ENCODE measurements at places on chromosomes 3 and 15.

GRCh38 chr3:18891641-18892040 lies 256.7 kb upstream of the KCNH8 start:
- no peak for DNase-seq

GRCh38 chr15:94582368-94582767 lies 351.0 kb downstream of the MCTP2 start:
- DNase-seq = no peak

DNA sequence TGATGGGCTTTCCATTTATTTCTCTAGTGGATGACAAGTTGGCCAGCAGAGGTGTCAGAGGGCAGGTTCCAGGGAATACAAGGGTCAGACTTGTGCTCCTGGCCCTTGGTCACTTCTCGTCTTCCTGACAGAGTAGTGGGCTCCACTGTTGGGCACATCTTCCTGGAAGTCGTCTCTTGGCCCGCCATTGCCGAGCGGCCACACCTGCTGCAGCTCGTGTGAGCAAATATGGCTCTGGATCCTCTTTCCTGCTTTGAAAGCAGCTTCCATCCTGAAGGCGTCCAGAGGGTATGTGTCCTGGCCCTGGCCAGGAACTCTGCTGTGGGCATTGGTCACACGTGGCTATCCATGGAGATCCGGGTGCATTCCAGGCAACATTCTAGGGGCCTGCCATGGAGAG lies 100.2 kb downstream of the SNRPN start:
- DNase-seq = no peak

GRCh38 chr3:194111336-194111735 lies 24.6 kb upstream of the HES1 start:
- no peak for DNase-seq

GRCh38 chr15:60126200-60126599 lies 122.1 kb downstream of the FOXB1 start:
- DNase-seq = no peak

- no peak for DNase-seq
Measured at GRCh38 chr3:194069421-194070219, 66.3 kb upstream of the HES1 start.

DNA sequence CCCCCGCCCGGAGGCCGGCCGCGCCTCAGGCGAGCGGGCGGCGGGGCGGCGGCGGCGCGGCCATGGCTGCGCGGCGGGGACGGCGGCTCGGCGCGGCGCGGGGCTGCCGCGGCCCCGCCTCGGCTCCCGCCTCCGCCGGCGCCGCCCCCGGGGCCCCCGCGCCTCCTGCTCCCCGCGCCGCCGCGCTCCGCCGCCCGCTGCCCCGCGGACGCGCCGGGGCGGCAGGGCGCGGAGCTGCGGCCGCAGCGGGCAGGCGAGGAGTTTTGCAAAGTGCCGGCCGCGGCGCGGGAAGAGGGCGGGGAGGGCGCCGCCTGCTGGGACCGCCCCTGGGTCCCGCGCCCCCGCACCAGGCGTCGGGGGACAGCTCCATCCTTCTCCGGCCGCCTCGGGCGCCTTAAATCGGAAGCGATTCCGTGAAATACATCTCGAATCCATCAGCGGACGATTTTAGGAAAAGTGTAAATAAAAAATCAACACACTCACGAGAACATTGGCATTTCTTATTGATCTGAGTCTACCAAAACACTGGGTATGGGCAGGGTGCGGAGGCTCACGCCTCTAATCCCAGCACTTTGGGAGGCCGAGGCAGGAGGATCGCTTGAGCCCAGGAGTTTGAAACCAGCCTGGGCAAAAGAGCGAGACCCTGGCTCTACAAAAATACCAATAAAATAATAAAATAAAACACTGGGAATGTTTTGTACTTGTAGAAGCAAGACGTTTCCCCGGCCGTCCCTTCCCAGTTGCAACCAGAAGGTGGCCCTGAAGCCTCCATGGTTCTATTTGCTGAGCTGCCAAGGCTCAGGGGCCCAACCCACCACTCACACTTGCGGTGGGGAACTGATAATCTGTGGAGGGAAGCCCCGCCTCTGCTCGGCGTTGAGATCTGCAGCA lies 136.9 kb downstream of the NUP210 start:
- peak; percentile 84 for DNase-seq

DNA sequence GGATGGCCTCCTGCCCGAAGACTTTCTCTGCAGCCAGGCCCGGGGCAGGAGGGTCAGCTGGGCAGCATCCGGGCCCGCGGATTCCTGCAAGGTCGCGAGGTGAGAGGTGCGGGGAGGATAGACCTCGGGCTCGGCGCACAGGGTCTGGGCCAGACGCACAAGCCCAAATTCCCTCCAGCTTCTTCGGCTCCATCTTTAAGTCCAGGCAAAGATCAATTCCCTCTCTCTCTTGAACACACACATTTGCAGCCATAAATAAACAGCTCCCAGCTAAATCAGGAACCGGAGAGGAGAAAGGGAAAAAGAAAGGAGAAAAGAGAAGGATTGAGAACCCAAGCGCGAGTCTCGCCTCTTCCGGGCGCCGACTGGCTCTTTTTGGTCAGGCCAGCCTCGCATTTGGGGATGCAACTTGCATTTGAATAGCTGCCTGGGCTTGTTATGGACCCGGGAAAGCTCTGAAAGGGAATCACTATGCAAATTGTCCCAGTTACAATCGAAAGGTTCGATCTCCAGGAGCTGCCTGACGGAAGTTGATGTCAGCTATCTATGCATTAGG lies 14.5 kb upstream of the ONECUT1 start:
- DNase-seq = no peak

DNA sequence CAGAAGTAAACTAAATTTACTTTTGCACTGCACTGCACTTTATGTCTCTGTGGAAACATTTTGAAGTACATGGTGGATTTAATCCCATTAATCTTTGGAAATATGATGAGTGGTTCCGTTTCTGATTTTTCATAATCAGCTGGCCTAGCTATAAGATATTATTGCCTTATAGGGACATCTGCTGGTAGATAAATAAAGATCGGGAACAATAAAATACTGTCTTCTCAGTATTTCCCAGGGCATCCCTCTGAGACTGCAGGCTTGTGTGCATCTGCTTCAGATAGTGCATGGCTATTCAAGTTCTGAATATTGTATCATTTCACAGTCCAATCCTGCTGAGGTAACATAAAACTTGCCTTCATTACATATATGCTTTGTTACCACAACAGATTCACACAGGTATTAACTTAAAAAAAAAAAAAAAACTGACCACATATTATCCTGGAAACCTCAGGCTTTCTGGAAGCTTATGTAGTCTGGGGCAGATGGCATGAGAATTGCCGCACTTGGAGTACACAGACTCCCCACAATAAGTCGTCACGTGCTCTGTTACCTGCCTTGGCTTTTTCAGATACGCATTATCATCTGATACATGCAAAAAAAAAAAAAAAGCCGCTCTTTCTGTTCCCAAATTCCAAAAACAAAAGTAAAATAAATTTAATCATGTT lies 330.8 kb upstream of the AGTR1 start:
- no peak for DNase-seq

- no peak for DNase-seq
Measured at GRCh38 chr3:82386647-82387046, 625.2 kb upstream of the GBE1 start.

- DNase-seq = no peak
Measured at GRCh38 chr3:59046839-59047238, 3.0 kb downstream of the CFAP20DC start.

GRCh38 chr3:11136116-11136515 lies 18.2 kb upstream of the HRH1 start:
- no peak for DNase-seq

GRCh38 chr3:73100741-73101559 lies 39.5 kb downstream of the EBLN2 start:
- peak; percentile 89 for DNase-seq

GRCh38 chr3:194696702-194697101 lies 11.0 kb downstream of the FAM43A start:
- no peak for DNase-seq

GRCh38 chr3:171248426-171249111 lies 211.6 kb downstream of the TNIK start:
- DNase-seq = no peak

GRCh38 chr3:186844908-186845307 lies 2.4 kb downstream of the ADIPOQ start:
- DNase-seq = no peak

DNA sequence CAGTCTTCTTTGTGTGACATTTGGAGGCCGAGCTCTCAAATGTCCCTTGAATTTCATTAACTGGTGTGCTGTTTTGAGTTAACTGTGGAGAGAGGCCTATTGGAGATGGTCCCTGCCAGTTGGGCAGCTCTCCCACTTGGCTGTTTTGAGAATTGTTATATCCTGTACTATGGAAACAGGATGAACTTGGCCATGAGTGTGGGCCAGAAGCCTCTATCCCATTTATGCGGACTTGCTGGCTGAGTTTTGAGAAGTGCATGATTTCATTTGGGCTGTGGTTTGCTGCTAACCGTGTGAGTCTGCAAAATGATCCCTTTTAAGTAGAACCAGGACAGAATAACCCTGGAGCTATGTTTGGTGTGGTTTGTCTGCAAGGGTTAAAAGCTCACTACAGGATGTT lies 366.0 kb downstream of the PTPRG start:
- no peak for DNase-seq

DNA sequence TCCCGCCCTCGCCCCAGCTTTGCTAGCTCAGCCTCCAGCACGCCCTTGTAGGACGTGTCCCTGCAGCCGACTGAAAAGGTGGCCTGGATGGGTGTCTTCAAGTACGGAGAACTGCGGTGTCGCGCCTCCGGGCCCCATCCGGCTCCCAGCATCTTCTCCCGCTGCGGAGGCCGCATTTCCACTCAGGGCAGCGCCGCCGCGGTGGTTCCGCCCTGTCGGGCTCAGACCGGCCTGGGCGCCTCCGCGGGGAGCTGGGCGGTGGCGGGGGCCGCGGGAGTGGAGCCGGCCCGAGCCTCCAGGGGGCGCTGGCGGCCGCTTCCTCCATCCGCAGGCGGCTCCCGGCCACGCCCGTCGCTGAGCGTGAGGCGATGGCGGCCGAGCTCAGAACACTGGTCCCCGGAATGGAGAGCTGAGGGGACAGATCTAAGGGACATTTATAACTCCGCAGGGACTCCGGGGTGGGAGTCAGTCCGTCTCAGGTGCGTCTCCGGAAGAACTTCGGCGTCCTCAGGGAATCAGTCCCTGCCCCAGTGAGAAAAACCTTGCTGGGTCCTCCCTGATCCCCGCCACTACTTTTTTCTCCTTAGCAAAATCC lies 13.6 kb upstream of the SMCO1 start:
- DNase-seq = no peak

DNA sequence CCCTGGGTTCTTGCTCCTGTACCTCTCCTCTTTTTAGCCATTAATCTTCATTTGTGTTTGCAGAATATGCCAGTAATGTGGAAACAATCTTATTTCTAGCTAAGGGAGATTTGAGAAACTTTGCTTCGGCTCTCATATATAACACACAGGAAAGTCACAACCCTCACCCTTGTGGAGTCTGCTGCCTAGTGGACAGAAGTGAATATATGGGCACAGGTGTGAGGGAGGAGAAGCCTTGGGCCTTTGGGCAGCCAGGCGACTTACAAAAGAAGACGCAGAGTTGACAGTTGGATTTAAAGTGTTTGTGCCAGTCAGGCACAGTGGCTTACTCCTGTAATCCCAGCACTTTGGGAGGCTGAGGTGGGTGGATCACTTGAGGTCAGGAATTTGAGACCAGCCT lies 181.8 kb upstream of the TBL1XR1 start:
- peak; percentile 34 for DNase-seq

DNA sequence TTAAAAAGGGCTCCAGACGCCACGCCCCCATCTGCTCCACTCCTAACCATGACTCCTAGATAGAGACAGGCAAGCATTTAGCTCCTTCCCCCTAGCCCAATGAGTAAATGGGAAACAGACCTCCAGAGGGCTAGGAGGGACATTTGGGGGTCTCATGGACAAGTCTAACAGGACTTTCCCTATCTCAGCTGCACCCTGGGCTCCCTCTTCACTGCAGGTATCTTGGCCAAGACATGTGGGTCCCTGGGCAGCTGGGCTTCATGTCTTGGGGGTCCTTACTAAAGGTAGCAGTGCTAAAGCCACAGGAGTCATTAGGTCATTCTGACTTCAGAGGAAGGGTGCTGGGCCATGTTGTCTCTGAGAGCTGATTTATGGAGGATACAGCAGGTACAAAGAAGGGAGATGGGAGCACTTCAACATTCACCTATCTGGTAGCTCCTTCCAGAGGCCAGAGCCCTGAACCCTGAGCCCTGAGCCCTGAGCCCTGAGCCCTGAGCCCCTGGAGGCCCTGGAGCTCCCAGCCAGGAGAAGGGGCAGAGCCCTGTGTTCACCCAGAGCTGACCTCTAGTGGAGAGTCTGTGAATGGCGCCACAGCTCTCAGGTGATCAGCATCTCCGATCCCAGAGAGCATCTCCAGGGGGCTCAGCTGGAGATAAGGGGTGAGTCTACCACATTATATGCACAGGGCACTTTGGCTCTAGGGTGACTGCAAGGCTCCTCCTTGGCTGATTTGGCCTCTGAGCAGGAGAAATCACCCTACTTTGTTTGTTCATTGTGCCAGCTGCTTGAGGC lies 40.1 kb upstream of the EPHB1 start:
- DNase-seq = peak; percentile 67

GRCh38 chr3:73623346-73623745 lies 1.4 kb downstream of the PDZRN3 start:
- no peak for DNase-seq

DNA sequence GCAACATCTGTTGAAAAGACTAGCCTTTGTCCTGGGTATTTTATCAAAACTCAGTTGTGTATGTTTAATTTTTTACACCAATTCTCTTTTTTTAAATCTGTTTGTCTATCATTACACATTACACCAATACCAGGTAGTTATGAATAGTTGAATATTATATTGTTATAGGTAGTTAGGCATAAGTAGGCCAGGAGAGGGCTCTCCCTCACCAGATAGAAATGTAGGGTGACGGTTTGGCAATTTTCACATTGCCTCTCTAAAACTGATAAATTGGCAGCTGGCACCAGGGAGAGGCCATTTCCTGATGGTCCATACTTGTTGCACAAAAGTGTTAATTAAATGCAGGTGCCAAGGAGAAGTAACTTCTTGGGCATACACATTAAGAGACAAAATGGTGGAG lies 483.1 kb upstream of the EPHA6 start:
- no peak for DNase-seq

DNA sequence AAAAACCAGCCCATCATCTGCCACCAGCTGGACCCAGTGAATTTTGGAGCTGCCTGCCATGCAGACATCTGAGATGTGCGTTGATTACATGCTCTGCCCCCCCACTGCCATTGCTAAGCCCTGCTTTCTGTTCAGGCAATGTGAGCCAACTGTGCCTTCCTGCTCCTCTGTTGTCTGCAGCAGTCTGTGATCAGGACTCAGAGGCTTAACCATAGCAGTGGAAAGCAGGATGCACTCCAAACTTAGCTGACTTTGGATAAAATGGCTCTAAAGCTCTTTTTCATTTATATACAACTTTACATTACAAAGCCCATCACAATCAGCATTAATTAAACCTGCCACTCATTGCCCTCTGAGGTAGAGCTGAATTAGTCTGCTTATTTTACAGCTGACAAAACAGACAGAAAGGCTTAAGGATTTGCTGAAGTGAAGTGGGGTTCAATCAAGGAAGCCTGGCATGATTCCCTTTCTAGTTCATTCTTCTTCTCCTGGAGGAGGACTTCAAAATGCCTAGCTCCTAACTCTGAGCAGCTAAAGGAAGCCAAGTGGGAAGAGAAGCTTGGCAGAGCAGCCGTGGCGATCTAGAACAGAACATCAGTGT lies 15.7 kb upstream of the RPS27L start:
- peak; percentile 75 for DNase-seq

All from WERI-Rb-1 (cell line).